ENCODE measurements at places on chromosomes 6 and 20. TPM values are rescaled to one million over a fixed set of nuclear protein-coding genes. Genes with fewer than 3 reads are reported as not detected.

The LGSN gene
- not detected for total RNA-seq

The SIRPA gene
- total RNA-seq = 28.7 TPM

The SIRPD gene
- not detected for total RNA-seq

The ULBP2 gene
- 0.23 TPM for total RNA-seq

The PCK1 gene
- 5.5 TPM for total RNA-seq

DNA sequence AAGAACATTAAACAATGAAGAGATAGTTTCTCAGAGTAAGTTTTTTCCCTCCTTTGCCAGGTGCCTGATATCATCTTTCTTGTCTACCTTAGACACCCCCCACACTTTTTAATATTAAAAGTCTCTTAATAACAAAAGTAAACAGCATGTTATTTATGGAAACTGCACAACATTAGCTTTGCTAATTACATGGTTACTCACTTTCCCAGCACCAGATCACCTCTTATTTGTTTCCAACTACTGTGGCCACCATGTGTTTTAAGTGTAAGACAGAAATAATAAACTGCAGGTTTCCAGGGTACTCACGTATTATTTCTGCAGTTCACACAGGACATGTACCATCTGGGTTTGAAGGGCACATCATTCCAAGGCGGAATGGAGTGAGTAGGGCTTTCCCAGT, 125.0 kb downstream of the TRMT11 start:
- no peak for DNase-seq

- no peak for DNase-seq
Measured at GRCh38 chr20:50722424-50723155, 8.8 kb upstream of the PARD6B start.

- no peak for DNase-seq
Measured at GRCh38 chr6:99016355-99016754, 68.6 kb upstream of the FBXL4 start.

- no peak for DNase-seq
Measured at GRCh38 chr6:158457616-158458278, 102.1 kb upstream of the TMEM181 start.

DNA sequence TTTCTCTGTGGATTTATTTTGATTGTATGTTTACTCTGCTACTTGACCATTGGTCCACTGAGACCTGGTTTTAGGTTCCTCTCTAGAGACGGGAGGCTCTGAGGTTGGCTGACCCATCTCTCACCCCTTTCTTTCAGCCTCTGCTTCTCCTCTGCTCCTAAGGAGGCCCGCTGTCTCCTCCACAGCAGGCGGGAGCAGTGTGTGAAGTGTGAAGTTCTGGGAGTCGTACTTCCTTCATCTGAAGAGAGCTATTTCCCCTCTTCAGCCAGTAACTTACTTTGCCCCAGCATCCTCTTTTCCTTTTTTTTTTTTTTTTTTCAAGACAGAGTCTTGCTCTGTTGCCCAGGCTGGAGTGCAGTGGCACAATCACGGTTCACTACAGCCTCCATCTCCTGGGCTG, 21.1 kb downstream of the PDRG1 start:
- DNase-seq = no peak

- DNase-seq = no peak
Measured at GRCh38 chr20:14067603-14068002, 72.3 kb downstream of the MACROD2 start.

DNA sequence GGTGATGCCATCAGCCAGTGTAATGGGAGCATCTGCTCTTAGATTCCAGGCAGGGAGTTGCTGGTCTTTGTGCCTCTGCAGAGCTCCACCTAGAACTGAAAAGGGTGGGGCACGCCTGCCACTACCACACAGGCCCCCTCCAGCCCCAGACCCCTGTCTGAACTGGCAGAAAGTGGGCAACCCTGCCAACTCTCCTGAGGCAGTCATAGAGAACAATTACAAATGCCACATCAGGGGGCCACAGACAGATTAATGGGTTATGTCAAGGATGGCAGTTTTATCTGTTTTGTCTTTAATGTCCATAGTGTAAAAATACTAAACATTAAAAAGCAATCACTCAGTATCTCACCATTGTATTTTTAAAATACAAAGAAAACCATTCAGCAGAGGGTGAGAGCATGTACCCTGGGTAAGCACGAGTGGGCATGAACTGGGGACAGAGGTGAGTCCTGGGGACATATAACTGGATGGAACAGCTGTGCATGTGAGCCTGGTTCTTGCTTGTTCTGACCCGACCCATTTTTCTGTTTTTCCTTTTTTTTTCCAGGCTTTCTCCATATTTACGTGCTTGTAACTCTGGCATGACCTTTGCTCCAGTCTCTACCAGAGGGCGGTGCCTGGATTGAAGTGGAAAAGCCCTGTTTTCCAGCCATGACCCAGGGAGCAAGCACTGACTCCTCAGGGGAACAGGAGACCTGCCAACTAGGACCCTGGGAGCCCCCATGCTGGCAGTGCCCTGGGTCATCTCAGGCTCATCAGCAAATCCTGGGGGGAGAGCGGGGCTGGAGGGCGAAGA, 8.2 kb downstream of the TRAF3IP2 start:
- DNase-seq = no peak

- DNase-seq = no peak
Measured at GRCh38 chr6:89924231-89924630, 30.0 kb downstream of the GJA10 start.

- peak; percentile 81 for DNase-seq
Measured at GRCh38 chr6:125153391-125154117, at the start of gene TPD52L1. Gene TPD52L1 (plus strand): TSS chr6:125153773. CDS start chr6:125153952, 179 bp downstream.

- no peak for DNase-seq
Measured at GRCh38 chr6:43444582-43444981, 10.8 kb downstream of the DLK2 start.

- no peak for DNase-seq
Measured at GRCh38 chr20:40769677-40770285, 80.7 kb upstream of the MAFB start.

DNA sequence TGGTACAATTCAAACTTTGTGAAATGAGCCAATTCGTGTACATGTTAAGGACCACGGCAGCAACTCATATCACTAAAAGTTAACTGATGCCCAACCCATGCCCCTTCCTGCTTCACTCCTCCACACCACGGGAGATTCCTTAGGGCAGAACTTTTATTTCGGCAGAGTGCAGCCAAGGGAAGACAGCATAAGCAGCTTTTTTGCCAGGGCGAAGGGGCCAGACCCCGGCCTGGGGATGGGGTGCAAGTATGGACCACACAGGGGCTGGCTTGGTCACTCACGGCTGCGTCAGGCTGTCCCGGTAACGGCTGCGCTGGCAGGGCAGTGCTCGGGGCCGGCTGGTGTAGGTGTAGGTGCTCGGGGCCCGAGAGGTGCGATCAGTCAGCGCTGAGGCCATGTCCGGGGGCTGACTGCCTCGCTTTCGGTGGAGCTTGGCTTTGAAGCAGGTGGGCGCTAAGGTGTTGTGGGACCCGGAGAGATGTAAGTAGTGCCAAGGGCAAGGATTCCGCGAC, 792 bp downstream of the RSPH3 start:
- DNase-seq = no peak

DNA sequence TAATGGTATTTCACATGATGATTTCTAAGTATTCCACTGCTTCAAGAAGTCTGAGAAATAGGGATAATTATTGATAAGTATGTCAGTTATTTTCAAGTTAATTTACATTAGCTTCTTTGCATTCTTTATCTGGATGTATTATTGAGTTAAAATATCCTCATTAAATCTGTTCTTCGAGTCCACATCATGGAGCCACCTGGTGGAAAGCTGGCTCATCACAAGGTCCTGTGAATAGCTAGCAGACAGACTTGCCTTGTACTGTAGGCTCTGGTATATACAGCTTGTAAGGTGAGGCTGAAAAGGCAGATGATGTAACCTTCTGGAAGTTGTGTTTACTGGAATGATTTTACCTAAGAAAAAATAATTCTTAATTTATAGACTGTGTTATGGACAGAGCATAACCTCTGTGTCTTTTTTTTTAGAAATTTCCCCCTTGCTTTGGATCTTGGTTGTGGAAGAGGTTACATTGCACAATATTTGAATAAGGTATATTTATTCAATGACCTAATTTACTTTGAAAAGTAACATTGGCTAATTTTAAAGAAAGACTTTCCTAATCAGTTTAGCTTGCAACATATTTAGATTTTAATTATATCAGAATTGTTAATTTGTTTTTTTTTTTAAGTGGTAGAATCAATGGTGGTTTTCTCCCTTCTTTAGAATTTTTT, 3.5 kb downstream of the NDUFAF5 start:
- no peak for DNase-seq

DNA sequence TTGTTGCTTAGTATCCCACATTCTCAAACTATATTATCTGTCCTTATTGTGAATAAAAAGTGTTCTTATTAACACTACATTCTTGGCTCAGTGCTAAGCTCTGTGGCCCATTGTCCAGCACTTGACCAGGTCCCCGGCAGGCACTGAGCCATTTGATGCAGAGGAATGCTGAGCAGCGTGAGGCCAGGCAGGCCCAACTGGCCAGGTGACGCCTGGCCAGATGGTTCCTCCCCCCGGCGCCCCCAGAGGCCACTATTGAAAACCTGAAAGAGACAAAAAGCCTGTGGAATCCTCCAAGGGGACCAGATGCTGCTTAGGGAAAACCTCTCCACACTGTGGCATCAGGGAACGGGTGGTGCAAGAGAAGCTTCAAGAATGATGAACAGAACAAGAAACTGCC, 597.5 kb upstream of the JAG1 start:
- DNase-seq = no peak

- no peak for DNase-seq
Measured at GRCh38 chr6:73508776-73509175, 12.1 kb downstream of the EEF1A1 start.

DNA sequence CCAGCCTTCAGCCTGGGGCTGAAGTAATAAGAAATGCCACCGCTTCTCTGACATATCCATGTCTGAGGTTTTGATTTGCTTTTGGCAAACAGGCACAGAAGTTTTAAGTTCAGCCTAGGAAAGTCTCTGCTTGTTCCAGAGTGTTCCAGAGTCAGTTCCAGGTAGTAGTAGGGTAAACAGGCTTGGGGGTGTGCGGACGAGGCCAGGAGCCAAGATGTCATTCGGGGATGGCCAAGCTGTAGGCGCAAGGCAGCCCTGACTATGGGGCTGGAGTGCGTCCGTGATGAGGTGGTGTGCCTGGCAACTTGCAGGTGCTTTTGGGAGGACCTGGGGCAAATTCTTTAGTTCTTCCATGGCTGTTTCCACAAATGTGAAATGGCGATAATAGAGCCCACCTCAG, 60.3 kb downstream of the IRF4 start:
- DNase-seq = no peak

DNA sequence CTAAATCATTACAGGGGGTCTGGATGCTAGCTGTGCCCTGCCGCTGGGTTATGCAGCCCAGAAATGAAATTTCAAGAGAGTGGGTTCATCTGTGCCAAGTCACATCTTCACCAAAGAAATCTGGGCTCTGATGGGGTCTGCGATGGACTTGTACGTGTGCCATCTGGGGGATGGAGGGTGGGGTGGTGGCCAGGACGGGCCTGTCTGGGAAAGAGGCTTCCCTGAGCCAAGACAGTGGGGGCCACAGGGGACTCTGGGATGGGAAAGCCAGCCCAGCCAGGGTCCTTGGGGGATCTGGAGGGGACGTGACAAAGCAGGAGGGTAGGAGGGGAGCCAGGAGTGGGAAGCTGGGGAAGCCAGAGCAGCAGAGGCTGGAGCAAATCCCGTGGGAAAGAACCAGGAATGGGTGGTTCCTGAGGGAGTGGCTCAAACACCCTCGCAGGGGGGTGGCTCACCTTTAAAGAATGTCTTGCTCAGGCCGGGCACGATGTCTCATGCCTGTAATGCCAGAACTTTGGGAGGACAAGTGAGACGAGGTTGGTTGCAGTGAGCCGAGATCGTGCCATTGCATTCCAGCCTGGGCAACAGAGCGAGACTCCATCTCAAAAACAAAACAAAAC, 36.3 kb upstream of the SULF2 start:
- DNase-seq = no peak

DNA sequence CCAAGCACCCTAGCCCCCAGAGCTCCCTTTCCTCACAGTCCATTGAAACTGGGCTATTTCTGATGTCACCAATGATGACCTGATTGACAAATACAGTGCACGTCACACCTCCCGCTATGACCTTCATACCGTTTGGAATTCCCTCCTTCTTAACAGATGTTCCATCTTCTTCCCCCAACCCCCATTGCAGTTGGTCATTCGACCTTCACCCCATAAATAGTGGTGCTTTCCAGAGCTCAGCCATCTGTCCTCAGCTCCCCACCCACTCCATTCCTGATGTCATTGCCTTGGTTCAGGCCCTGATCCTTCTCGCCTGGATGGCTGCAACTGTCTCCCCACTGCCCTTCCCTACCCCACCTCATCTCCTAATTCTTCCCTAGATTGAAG, 198.5 kb downstream of the SOD2 start:
- DNase-seq = no peak

- no peak for DNase-seq
Measured at GRCh38 chr20:46010491-46011391, 2.0 kb downstream of the MMP9 start.

GRCh38 chr6:35273822-35274559, 14.5 kb downstream of the ZNF76 start:
- no peak for DNase-seq

DNA sequence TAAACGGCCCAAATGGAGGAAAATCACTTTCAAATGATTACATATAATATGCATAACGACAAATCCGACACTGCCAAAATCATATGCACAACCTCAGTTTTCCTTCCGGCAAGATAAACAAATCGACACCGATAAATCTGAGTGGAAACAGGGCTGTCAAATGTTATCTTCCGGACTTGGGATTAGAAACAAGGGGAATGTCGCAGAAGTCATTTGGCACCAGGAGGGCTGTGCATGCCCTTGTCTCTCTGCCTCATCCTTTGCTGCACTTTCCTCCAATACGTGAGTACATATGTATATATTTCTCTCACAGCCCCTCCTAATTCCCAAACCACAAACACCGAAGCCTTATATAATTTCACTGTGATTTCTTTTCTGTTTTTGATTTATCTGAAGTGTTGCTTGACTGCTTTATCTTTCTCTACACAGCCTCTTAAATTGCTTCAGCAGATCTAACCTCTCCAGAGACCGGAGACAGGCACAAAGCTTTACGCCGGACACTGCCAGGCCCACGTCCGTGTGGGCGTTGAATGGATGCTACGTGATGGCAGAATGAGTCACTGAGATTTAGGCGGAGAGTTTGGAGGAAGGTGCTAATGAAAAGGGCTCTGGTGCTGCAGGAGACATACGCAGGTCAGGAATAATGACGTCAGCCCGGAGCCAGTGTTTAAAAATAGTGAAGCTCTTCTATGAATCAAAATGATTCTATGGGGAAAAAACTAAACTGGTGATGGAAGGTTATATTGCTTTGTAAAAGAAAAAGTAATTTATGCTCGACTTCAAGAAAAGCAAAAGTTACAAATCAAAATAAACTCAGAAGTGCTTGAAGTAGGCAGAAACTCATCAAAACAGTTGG, 21.0 kb upstream of the PRELID3B start:
- DNase-seq = peak; percentile 11

DNA sequence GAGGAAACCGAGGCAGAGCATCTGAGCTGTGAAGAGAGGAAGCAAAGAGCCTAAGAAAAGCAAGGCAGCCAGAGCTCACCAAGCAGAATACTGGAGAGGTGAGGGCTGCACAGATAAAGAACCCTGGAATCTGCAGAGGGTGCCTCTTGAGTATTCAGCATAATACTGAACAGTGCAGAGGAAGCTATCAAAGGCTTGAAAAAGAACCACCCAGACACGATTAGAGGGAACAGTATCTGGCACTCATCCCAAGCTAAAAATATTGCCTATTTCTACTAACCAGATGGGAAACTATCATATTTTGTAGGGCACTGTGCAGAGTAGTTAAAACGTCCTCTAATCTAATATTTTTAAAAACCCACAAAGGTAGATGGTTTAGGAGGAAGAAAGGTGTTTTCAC, 41.8 kb upstream of the OPRM1 start:
- no peak for DNase-seq

GRCh38 chr6:45920819-45921511, 94.7 kb downstream of the CLIC5 start:
- DNase-seq = no peak

- DNase-seq = no peak
Measured at GRCh38 chr20:36408219-36408618, 102.1 kb downstream of the DLGAP4 start.
